Stimulated activated CD4-positive, alpha-beta T cell treated with anti-CD3 and anti-CD28 coated beads, Interleukin-1b, Interleukin-23, amount 100 ng/mL, for 1 hour (primary cell): ENCODE measurements at places on chromosomes 2 and 18.

DNA sequence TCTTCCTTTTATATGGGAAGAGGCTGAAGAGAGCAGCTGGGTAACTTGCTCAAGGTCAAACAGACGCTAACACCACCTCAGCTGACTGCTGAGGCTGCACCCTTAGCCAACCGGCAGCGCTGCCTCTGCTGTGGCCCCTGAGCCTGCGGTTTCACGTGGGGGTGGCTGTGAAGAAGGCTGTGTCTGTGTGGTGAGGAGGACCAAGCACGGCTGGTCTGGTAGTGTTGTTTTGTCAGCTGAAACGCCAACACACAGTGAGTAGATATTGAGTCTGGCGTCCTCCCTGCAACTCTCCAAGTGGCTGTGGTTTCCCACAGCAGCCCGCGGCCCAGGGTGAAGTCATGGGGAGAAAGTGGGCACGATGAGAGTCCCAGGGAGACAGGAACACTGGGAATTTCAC is 69.6 kb downstream of the THNSL2 start:
- no peak for DNase-seq

GRCh38 chr2:219060821-219061791 is at the start of gene IHH:
TSS of gene IHH (minus strand) at chr2:219060921. CDS start at chr2:219060467, 454 bp downstream.
- no peak for DNase-seq

DNA sequence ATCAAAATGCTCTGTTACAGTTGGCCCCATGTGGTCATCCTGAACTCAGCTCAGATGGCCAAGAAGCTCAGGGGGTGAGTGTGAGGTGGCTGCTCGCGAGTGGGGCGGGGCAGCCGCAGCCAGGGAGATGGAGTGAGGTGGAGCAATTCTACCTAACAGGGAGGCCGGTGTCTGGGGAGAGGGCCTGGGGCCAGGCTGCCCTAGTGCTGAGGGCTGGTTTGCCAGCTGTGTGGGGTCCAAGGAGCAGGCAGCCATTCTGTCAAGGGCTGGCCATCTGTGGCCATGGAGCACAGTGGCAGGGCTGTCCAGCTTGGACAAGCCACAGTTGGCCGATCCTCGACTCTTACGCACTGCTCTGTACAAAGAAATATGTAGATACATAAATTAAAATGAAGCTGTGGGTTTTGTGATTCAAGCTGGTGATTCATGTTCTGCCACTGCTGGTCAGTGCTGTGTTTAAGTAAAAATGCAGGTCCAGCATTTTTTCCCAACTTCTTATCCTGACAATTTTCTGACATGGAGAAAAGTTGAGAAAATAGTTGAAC is 82.1 kb downstream of the HS6ST1 start:
- DNase-seq = no peak

DNA sequence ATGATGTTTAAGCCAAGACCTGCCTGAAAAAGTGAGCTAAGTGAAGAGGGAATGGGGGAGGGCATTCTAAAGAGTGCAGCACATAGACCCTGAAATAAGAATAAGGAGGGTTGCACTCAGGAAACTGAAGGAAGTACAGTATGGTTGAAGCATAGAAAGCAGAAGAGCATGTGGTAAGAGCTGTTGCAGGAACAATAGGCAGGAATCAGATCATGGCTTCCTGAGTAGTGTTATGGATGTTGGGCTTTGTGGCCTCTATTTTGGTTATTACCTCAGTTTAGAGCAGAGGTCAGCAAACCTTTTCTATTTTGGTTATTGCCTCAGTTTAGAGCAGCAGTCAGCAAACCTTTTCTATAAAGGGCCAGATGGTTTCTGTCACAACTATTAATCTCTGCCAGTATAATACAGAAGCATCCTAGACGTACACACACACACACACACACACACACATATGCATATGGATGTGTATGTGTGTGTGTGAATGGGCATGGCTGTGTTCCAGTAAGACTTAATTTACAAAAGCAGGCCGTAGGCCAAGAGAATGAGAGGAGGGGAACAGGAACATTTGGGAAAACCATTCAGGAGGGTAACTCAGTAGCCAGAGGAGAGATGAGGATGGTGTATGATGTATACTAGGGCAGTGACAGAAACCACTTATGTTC is 91.1 kb upstream of the MYO3B start:
- DNase-seq = no peak

GRCh38 chr2:159019021-159019420 is 50.6 kb downstream of the TANC1 start:
- no peak for DNase-seq
